ENCODE measurements at places on chromosomes 1 and 21. TPM values are rescaled to one million over a fixed set of nuclear protein-coding genes. Genes with fewer than 3 reads are reported as not detected.

Gene SLC22A15
- 6.6 TPM for total RNA-seq

Gene LCE2B
- total RNA-seq, result not detected

Gene NID1
- total RNA-seq, result 391 TPM

Gene NOS1AP
- total RNA-seq, result 0.82 TPM

Gene IVL
- total RNA-seq, result not detected

Gene RGS8
- not detected for total RNA-seq

Gene GABPA
- 28.8 TPM for total RNA-seq

Gene PM20D1
- total RNA-seq, result not detected

Gene DISC1
- total RNA-seq, result 9.8 TPM

Gene OR2G6
- not detected for total RNA-seq

Gene LYPD8
- not detected for total RNA-seq

Measured in subcutaneous adipose tissue (tissue), 4 donors.